Kidney tubule cell (primary cell): ENCODE measurements at places on chromosomes 12 and 14.

GRCh38 chr14:88852632-88853031 lies 28.2 kb downstream of the TTC8 start:
- DNase-seq: no peak

- no peak for DNase-seq
Measured at GRCh38 chr14:89640141-89640540, 223.1 kb upstream of the FOXN3 start.

DNA sequence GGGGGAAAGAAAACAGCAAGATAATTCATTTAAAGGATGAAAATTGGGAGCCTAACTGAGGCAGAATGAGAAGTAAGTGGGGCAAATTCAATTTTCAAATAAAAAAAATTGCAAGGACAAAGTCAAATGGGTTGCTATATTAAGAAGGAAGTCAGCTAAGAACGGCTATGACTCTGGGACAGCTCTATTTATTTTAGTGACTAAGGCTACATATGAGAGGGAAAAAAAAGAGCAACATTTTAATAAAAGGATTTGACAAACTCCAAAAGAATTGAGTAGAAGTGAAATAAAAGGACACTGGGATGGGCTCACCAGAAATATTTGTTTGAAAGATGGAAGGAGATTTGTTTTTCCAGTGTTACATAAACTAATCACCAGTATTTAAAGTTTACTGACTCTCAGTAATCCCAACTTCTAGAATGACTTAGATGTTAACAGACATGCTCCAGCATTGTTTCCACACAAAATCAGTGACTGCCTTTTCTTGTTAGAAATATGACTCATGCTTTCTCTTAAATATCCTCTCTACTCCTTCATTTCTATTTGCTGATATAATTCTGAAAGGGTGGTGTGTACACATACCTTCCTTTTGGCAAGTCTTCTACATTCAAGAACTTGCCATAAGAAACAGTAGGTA lies 198.5 kb downstream of the SLC25A21 start:
- DNase-seq: peak; percentile 61

DNA sequence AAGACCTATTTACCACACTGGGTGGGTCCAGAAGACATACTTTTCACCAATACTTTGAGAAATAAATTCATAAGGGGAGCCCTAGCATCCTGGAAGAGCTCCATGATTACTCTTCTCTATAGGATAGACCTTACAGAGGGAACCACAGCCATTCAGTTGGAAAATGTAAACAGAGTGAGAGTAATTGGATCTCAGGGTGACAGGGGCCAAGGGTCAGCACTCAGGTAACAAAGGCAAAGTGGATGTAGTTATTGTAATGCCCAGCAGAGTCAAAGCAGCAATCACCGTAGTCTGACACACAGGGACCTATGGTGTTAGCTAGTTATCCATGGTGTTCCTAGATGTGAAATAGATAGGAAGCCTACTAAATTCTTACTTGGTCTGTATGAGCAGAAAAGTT lies 10.8 kb upstream of the GTF2A1 start:
- DNase-seq: no peak

GRCh38 chr14:23523229-23524016 lies 28.1 kb downstream of the ZFHX2 start:
- DNase-seq: no peak

DNA sequence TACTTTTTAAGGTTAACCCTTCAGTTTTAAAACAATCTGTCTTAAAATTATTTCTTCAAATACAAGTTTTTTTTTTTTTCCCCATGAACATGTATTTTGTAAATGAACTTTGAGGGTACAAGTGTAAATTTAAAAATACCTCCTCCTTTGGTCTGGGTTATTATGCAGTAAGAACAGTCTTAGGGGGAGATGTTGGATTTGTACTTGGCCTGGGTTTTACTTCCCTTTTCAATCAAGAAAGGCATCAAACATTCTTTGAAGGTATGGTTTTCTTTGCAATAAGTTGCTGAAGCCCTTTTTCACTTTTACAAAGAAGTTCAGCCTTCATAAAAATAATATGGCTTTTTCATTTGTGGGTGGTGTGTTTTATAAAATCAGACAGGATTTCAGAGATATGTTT lies 20.5 kb downstream of the WBP11 start:
- no peak for DNase-seq

- peak; percentile 42 for DNase-seq
Measured at GRCh38 chr14:106039400-106039799, 513.0 kb downstream of the TMEM121 start.

DNA sequence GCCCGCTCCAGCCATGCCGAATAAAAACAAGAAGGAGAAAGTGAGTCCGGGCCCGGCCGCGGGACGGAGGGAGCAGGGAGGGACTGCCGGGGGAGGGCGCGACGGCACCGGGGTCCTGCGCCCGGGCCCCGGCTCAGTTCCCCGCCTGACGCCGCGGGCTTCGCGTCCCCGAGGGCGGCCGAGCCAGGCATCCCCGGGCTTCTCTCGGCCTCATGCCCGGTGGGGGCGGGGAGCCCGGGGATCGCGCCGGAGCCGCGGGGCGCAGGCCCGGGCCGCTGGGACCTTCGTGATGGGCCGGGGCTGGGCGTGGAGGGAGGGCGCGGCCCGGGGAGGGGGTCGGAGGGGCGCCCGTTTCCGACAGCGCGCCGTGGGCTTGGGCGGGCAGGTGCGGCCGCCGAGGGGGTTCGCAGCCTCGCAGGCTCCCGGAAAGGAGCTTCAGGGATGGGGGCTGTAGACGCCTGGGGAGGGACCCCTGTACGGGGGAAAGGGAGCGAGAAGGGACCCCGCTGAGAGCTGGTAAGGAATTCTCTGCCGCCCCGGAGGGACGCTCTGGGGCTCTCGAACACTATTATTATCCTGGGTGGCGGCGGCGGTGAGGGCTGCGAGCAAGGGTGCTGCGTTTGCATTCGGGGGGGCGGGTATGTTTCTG lies 496 bp downstream of the PPP2R5C start:
- DNase-seq: no peak

DNA sequence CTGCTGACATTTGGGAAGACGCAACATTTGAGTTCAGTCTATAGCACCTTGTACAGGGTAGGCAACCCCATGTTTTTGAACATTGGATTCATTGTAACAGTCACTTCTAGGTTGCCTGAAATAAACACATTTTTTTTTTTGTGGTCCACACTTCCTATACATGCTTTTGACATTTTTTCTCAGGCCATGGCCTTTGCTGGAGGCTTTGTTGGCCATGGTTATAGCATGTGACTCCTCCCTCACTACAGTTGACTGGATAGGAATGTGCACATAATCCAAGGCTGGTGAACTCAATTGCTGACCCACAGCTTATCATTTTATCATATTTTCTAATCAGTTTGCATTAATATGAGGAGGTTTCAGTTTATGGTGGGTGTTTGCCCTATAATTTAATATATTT lies 60.6 kb downstream of the TMEM117 start:
- peak; percentile 62 for DNase-seq
